Thoracic aorta (tissue), 2 donors: ENCODE measurements at places on chromosomes 16 and 17.

DNA sequence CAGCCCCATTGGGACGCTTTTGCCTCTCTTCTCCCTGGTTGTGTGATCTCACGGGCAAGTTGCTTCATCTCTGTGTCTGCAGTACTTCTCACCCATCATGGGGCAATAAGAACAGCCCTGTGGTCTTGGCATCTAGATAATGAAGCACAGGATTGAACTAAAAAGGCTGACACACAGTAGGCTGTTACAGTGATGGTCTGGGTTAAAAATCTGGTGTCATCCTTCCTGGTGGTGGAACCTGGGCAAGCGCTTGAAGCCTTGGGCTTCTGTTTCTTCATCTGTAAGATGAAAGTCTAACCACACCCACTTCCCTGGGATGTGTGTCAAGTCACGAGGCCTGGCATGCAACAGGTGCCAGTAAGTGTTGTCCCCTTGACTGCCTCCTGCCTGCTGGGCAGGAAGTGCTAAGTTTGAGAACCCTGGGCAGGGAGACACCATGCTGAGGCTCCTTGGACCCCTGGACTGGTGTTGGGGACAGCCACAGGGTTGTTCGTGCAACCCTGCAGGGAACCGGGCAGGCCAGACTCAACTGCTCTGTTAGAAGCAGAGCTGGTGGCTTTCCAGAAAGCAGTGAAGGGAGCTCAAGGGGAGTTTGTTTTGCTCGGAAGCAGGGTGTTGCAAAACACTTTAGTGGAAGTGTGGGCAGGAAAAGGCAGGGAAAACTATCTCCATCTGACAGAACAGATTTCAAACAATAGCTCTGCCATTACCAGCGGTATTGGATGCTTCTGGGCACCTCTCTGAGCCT, 5.9 kb upstream of the MAP2K3 start:
- no peak for DNase-seq

DNA sequence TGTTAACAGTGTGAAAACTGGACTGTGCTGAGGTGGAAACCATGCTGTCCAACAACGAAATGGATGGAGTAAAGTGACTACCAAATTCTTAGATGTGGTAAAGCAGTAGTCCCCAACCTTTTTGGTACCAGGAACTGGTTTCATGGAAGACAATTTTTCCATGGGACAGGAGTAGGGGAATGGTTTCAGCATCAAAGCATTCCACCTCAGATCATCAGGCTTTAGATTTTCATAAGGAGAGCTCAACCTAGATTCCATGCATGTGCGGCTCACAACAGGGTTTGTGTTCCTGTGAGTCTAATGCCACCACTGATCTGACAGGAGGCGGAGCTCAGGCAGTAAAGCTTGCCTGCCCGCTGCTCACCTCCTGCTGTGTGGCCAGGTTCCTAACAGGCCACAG, 11.5 kb downstream of the SLX4 start:
- DNase-seq, result no peak

DNA sequence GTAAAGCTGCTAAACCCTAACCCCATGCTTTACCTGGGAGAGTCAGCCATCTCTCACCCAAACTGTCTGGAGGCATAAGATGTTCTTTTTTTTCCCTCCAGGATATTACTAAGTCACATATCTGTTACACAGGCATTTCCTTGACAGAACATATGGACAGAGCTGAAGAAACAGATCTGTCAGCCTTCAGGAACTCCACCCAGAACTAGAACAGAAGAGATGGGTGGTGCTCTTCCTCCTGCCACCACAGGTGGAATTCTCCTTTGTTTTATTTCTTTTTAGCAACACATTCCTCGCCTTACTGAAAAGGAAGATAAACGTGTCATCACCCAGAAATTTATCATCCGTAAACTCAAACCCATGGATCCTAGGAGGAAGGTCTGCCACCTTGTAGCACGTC, 8.8 kb downstream of the MYCBPAP start:
- no peak for DNase-seq

DNA sequence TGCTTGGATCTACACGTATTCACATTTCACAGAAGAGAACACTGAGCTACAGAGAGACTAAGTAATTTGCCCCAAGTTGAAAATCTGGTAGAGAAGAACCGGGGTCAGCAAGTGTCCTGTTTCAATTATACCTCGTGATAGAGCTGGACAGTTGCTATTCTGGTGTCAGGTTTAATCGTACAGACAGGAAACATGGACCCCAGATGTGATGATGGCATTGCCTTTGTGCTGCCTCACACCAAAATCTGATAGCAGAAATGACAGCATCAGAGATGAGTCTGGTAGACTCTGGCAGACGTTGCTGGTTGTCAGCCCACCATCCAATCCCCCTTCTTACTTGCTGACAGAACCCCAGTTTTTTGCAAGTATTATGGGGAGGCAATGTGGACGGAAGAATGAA, 112.1 kb upstream of the FOXF1 start:
- DNase-seq, result no peak

- no peak for DNase-seq
Observed at GRCh38 chr17:50847566-50847965, 12.2 kb downstream of the WFIKKN2 start.

GRCh38 chr17:73436954-73437353, 125.2 kb upstream of the CDC42EP4 start:
- no peak for DNase-seq

DNA sequence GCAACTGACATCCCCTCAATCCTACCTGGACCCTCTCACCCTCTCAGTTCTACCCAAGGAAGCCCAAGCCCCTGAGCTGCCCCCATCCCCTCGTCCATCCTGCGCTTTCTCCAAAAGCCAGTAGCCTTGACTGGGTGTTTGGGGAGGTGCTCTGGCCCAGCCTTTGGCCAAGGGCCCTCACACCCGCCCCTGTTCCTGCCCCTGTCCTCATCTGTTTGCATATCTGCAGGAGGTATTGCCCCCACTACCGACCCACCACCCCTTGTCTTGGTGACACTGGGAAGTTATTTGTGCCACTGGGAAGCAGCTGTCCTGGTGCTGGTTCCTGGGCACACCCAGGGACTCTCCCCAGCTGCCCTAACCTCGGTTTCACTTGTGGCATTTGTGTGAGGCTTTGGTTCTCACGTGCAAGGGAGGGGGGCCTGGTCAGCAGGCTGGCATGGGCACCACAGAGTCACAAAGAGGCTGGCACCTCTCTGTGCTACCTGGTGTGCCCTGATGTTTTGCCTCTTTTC, 75.3 kb downstream of the MRC2 start:
- DNase-seq, result no peak

DNA sequence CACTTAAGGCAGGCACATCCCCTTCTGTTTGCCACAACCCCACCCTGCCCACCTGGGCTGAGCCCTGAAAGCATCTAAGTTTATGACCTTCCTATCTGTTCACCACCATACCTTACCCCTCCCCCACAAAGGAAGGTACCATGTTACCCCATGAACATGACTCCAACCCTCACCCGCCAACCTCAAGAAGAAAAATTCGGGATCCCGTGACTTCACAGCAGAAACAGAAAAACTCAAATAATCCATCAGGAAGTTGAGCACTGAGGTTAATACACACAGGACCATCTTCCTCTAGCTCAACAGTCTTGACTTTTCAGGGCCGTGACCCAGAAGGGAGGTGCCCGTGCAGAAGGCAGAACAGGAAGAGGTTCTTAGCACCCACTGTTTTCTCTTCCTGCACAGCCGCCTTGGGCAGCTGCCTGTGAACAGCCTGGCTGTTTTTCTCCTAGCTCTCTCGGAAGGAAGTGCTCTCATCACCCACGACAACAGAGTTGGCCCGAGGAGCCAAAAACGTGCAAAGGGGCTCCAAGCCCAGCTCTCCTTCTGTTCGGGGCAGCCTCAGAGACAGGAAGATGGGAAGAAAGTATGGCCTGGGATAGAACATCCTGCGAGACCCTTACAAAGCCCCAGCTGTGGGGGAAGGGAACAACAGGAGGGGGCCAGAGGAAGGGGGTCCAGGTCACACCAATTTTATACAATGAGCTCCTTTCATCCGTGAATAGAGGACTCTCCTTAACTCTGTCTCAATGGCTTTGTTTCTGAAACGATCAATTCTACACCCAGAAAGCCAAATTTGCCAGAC, 101.1 kb downstream of the XYLT1 start:
- no peak for DNase-seq

DNA sequence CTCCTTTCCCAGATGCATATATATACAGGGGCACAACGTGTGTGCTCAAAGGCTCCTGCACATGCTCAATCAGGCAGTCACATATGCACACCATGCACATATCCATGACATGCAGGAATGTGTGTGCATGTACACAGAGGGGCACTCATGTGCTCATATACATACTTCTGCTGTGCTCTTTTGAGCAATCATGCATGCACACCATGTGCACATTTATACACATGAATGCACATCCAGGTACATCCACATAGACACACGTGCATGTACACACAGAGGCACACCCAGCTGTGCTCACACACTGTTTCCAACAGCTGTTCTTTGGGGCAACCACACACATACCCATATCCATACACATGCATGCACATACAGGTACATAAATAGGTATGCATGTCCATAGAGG, 165.3 kb downstream of the SALL1 start:
- DNase-seq, result no peak

- no peak for DNase-seq
Observed at GRCh38 chr17:8243827-8244226, 4.0 kb downstream of the CTC1 start.

DNA sequence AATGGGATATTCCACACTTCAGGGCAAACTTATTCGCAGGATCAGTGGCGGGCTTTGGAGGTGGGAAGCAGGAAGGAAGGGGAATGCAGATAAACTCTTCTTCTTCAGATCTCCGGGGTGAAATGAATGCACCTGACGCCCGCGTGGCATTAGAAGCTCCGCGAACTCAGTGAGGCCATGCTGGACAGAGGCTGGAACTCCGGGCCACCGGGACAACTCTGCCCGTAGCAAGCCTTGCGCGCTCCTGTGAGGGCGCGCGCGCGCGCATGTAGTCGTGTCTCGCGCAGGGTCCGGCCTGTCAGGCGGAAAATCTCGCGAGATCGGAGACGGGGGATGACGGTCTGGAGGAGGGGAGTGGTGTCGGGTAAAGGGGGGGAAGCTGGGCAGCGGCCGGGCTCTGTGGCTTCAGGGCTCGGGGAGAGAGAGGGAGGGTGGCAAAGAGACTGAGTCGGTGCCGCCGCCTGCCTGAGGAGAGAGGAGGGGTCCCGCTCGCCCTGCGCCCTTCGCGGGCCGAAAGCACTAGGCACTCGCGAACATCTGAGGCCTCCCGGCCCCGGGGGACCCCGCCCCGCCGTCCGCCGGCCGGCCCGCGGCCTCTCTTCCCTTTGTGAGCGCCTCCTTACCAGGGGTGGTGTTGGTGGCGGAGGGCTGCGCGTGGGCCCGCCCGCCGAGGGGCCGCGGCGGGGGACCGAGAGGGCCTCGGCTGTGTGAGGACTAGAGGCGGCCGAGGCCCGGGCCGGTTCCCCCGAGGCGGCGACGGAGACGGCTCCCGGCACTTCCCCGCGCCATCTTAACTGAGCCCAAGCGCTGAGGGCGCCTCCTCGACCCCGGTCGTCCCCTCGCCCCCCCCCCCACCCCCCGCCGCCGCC, at the start of gene TAOK1:
Gene TAOK1 (plus strand): TSS at position 382 of the 869 bp plus-strand sequence. CDS start 61,186 bp downstream, outside the sequence.
- DNase-seq, result peak; percentile 98

DNA sequence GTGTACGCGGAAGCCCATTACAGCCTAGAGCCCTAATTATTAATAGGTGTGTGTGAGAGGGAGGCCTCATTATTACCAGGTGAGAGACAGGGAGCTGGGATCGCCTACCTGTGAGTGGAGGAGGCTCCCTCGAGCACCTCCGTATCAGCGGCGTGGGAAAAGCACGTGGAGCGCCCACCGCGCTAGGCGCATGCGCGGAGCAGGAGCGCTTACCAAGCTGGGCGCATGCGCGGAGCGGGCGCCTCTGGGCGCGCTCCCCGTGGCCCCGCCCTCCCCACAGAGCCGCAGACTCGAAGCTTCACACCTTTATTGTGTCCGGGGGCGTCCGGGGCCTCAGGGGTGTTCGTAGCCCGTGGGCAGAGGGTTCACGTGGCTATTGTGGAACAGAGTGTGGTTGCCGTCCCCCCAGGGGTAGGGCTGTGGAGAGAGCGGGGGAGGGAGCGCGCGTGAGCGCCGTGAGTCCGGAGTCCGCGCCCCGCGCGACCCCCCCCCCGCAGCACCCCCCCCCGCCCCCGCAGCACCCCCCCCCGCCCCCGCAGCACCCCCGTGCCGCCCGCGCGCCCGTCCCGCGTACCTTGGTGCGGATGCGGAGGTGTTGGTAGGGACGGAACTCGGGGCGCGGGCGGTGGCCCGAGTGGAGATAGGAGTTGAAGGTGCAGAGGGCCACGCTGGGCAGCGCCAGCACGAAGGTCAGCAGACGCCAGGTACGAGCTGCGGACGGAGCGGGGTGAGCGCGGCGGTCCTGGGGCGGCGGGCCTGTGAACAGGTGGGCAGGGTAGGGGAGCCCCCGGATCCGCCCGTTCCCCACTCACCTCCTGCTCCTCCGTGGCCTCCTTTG, 500 bp downstream of the COX6A2 start:
- DNase-seq, result no peak

GRCh38 chr16:72985148-72985941, 62.6 kb downstream of the ZFHX3 start:
- DNase-seq, result no peak

DNA sequence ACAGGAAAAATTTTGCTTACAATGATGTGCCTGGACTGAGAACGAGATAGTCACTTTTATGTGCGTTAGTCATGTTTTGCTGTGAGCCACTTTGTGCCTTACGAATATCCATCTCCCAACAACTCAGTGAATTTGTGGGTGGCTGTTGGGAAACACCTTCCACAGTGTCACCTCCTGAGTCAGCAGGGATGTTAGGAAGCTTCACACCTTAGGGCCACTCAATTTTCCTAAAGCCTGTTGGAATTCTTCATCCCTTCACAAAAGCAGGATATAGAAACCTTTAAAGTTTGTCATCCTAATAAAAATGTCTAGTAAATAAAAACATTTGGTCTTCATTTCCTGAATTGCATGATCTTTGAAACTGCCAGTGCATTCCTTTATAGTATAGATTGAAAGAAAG, 4.3 kb upstream of the KRTAP3-1 start:
- DNase-seq, result no peak

- DNase-seq, result no peak
Observed at GRCh38 chr16:75379911-75380847, 53.1 kb downstream of the CFDP1 start.

GRCh38 chr16:48682971-48683370, 73.0 kb upstream of the N4BP1 start:
- DNase-seq, result no peak

- DNase-seq, result no peak
Observed at GRCh38 chr16:51508490-51509212, 357.6 kb upstream of the SALL1 start.
